ENCODE measurements at places on chromosomes 3 and 15. TPM values are rescaled to one million over a fixed set of nuclear protein-coding genes. Genes with fewer than 3 reads are reported as not detected.

The AADACL2 gene
- total RNA-seq: 0.49 TPM

The STRIT1 gene
- not detected for total RNA-seq

The AP3S2 gene
- 39.5 TPM for total RNA-seq

The CLDN18 gene
- total RNA-seq: not detected

The MNS1 gene
- 2.9 TPM for total RNA-seq

The XYLB gene
- 3.4 TPM for total RNA-seq

The VIPR1 gene
- 9.3 TPM for total RNA-seq

The COLQ gene
- 12.8 TPM for total RNA-seq

The CLRN1 gene
- not detected for total RNA-seq

The ISL2 gene
- 2.0 TPM for total RNA-seq

The FGF12 gene
- 1.5 TPM for total RNA-seq

The ATP13A5 gene
- not detected for total RNA-seq

The RTP4 gene
- total RNA-seq: 0.98 TPM

The CEMIP gene
- 0.74 TPM for total RNA-seq

The CKMT1B gene
- total RNA-seq: 29.7 TPM

The IL12A gene
- total RNA-seq: 6.6 TPM

The LRRC49 gene
- total RNA-seq: 8.8 TPM

The FEZF2 gene
- not detected for total RNA-seq

The ZNF620 gene
- 1.5 TPM for total RNA-seq

The SLC6A11 gene
- 0.25 TPM for total RNA-seq

The IL5RA gene
- not detected for total RNA-seq

The PLSCR5 gene
- not detected for total RNA-seq

The METTL6 gene
- total RNA-seq: 13.8 TPM

The KCNH8 gene
- total RNA-seq: 2.0 TPM

The GP9 gene
- total RNA-seq: not detected

The ISLR2 gene
- 3.4 TPM for total RNA-seq

The ITIH1 gene
- total RNA-seq: 0.98 TPM

The ST3GAL6 gene
- total RNA-seq: 1.7 TPM

The RNF7 gene
- total RNA-seq: 57.0 TPM

The TMEM108 gene
- 3.2 TPM for total RNA-seq
